Pancreas (tissue), 10 donors: ENCODE measurements at places on chromosomes 3 and 15. TPM values are rescaled to one million over a fixed set of nuclear protein-coding genes. Genes with fewer than 3 reads are reported as not detected.

The UNC13C gene
- not detected for polyA plus RNA-seq

The PLCH1 gene
- polyA plus RNA-seq, result 0.91 TPM

DNA sequence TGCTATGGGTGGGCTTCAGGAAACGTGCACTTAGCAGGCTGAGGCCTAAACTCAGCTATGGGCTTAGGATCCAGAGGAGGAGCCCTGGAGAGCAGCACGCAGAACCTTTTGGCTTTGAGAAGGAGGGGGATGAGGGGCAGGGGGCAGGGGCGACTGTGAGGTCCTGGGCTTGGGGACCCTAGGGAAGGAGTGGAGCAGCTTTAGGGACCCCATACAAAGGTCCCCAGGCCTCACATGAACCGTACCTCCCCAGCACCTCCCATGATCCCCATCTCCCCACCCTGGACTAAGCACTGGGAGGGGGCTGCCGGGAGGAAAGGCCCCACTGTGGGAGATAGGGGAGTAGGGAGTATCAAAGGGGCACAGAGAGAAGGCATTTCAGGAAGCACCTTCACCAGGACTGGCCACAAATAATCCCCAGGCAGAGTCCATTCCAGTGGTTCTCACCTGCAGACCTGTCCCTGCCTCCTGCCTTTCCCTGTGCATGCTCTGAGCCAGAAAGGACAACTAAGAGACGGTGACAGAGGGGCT, 62.0 kb upstream of the KLF13 start:
- DNase-seq, result no peak

The TTBK2 gene
- 1.7 TPM for polyA plus RNA-seq

DNA sequence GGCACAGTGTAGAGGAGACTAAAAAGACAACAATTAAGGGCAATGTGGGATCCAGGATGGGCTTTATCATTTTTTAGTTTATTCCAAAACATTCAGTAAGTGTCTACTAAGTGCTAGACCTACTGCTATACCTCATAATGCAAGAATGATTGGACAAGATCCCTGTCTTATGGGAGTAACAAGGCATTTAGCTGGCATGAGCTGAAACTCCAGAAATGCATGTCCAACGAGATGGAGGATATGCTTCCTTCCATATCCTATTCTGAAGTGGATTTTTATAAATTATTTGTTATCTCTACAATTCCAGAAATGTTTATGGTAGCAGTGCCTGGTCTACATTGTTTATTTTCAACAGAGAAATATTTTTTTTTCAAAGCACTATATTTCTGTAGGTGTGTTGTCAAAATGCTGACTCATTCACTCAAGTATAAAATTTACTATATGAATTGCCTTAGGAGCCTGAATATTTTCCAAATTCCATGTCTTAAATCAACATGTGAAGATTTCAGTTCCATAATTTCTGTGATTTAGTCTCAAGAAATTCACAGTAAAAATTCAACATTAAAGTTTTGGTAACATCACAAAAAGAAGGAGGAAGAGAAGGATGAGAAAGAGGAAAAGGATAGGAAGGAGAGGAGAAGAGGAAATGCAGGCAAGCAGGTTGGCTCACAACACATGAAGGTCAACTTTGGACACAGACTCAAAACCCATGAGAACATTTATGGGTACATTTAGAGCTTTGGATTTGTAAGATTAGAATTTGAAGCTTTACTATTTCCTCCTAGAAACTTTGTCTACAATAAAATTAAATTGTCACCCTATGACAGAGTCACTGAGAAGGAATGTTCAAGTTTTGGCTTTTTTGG, 88.6 kb downstream of the P3H2 start:
- DNase-seq, result no peak

The CHST14 gene
- polyA plus RNA-seq, result 4.0 TPM

The TNIK gene
- polyA plus RNA-seq, result 3.5 TPM

The CPN2 gene
- not detected for polyA plus RNA-seq

The SEMA3G gene
- polyA plus RNA-seq, result 4.9 TPM

The P4HTM gene
- polyA plus RNA-seq, result 56.6 TPM

DNA sequence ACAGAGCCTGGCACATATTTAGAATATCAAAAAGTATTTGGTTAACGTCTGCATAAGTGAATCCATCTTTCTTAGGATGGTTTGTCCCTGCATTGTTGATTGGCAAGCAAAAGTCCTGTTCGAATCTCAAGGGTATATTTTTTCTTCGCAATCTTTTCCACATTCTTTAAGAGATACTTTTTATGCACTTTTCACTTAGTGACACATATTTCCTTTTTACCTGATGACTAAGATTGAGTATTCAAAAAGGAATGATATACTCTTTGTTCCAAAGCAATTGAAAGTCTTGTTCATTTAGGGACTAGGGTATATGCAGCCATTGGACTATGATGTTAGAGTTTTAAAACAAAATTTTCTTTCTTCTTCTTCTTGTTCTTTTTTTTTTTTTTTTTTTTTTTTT, 349.9 kb downstream of the NLGN1 start:
- DNase-seq, result no peak

The IRAK2 gene
- 1.2 TPM for polyA plus RNA-seq

GRCh38 chr3:30252474-30252873, 353.9 kb upstream of the TGFBR2 start:
- DNase-seq, result no peak

DNA sequence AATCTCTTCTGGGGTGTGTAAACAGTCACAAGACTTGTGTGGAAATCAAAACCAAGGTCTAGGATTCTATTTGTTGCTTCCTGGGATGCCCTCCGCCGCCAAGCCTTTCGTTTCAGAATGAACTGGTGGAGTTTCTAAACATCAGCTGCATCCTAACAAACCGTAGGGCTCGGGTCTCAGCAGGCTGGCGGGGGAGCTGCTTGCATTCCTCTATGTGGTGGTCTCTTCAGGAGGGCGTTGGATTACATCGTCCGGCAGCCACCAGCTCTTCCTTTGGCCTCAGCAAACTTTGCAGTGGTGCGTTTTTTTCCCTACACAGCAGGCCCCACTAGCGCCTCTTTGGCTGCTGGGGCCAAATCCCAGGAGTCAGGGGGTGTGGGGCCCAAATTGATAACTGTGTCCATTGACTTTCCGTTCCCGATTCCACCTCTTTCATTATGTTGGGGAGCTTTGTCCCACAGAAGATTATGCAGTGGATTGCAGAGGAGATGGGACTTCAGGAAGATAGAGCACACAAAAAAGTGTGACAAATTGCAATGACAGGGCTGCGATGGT, 390.0 kb upstream of the NR2F2 start:
- no peak for DNase-seq

- DNase-seq, result no peak
These were observed 325.2 kb downstream of the WDR72 start for GRCh38 chr15:53434174-53434678.

The GP5 gene
- not detected for polyA plus RNA-seq

The ZBTB11 gene
- 4.5 TPM for polyA plus RNA-seq

The ITIH1 gene
- 1.2 TPM for polyA plus RNA-seq

DNA sequence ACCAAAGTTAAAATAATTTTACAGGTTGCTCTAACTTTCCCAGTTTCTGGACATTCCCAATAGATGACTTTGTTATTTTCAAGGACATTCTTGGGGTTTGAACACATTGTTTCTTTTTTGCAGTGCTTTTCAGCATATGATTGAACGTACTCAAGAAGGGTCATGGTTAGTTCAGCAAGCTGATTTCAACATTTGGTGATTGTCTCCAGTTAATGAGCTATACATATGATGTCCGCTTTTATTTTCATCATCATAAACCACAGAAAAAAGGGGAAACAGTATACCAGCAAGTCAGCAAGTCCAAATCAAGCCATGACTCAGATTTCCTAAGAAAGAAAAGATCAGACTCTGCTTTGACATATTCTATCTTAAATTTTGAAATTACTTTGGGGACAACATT, 69.4 kb downstream of the B3GALNT1 start:
- DNase-seq, result no peak

GRCh38 chr3:100988080-100988479, 5.1 kb downstream of the ABI3BP start:
- no peak for DNase-seq

- no peak for DNase-seq
These were observed 10.5 kb upstream of the PIK3CB start for GRCh38 chr3:138845181-138845601.

DNA sequence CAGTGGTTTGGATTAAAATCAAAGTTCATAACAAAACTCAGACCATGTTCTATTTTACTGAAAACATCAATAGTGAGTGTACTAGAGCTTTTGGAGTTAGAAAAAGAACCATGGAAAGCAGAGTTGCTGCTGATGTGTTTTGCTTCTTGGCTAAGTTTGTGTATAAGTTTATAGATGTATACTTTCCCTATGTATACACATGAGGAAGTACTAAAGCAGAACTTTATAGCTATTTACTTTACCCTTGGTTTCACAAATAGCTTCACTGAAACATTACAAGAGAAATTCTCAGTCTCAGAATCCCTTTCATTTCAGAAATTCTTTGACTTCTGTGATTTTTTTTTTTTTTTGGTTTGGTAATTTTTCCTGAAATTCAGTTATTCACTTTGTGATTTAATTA, 229.0 kb downstream of the PTPRG start:
- DNase-seq, result no peak

DNA sequence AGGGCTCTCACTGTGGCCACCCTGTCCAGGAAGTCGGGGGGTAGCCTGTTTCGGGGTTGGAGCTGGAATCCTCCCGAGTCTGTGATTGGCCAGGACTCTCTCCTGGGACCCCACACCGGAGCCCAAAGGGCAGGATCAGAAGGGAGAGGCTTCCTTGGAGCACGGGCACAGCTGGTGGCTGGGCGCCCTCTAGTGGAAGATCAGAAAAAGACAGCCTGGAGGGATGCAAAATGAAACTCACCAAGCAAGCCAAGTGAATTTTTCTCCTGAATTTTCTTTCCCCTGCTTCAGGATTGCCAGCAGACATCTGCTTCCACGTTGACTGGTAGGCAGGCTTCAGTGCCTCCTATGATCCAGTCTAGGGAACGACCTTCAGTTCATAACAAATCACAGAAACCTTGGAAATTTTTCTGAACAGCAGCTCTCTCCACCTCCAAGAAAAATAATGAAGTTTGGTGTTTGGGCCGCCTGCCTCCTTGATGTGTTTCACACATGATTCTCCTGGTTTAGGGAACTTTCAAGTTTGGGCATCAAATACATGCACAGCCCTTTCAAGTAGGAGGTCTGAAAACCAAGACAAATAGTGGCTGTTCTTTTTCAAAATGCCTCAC, 224.6 kb downstream of the VPS13C start:
- DNase-seq, result peak; percentile 63

The TRIM42 gene
- not detected for polyA plus RNA-seq

The MKRN3 gene
- polyA plus RNA-seq, result 0.40 TPM

The SGO1 gene
- polyA plus RNA-seq, result 0.09 TPM

- DNase-seq, result no peak
These were observed 45.8 kb upstream of the SEC13 start for GRCh38 chr3:10366651-10367101.

GRCh38 chr15:28974142-28974541, 88.4 kb downstream of the APBA2 start:
- DNase-seq, result no peak

The C3orf49 gene
- not detected for polyA plus RNA-seq

The IMPG2 gene
- 0.14 TPM for polyA plus RNA-seq

DNA sequence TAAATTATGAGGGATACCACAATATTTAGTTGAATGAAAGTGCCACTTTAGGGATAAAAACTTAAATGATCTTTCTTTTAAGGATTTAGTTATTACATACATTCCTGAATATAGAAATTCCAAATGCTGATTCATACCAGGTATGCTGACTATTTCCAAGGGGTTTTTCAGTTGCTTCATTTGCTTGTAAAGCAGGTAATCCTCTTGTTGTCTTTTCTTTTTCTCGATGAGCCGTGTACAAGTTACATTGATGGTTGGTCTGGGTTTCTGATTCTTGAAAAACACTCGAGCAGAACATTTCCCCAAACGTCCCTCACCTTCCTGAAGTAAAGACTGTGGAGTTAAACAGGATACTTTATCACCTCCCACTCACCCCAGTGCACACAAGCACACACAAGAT, 21.7 kb downstream of the RARRES1 start:
- no peak for DNase-seq

The ADAMTSL3 gene
- polyA plus RNA-seq, result 1.4 TPM

- no peak for DNase-seq
These were observed 27.3 kb downstream of the CCDC33 start for GRCh38 chr15:74263466-74263865.

DNA sequence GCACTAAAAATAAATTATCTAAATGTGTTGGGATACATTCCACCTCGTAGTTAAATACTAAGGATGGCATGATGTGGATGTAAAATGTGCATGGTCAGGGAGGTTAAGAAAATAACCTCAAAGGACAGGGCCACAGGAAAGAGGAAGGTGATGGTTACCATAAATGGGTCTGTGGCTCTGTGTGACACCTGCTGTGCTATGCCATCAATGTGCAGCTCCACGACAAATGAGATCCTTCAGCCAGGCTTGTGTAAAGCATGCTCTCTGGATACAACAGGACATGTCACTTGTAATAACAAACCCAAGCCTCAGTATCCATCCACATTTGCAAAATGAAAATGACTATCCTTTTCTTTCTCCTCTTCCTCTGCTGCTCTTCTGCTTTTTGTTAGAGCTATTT, 456.7 kb upstream of the RASGRP1 start:
- no peak for DNase-seq

GRCh38 chr15:67165254-67166253, 88.9 kb downstream of the AAGAB start:
- no peak for DNase-seq

DNA sequence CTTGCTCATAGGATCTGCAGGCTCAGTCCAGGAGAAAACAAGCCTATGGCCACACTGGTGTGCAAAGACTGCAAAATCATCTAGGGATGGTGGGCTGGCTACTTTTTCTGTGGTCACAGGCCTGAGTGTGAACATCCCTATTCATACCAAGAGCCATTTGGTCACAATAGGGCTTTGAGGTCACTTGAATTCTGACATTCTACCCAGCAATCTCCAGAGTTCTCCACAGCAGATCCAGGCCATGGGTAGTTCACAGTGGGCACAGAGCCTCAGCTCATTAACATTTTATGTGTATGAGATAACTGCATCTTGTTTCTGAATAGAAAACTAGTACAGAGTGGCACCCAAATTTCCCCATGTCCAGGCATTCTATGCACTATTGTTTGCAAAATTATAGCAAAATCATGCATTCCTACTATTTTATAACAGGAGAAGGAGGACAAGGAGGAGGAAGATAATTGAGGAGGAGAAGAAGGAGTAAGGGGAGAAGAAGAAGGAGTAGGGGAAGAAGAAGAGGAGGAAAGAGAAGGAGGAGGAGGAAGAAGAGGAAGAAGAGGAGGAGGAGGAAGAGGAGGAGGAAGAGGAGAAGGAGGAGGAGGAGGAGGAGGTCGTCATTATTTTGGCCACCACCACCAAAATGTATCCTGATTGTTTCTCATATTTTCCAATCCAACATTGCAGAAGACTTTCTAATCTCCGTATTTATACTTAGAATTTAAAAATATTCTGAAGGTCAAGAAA, 129.0 kb downstream of the SEMA6D start:
- no peak for DNase-seq

DNA sequence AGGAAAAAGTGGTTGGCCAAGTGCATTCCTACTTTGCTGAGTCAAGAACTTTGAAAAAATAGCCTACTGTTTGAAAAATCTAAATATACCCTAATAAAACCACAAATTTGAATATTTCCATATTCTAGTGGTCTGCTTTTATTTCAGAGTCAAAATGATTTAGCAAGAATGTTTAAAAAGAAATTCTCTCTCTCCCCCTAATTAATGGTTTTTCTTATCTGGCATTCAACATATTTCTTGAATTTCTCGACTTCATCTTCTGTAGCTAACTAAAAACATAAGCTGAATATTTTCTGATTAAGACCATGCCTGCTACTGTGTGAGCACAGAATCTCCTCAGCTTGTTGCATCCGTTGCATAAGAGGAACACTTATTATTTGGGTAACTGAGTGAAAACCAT, 563.5 kb upstream of the TBL1XR1 start:
- DNase-seq, result no peak
